ENCODE measurements at places on chromosomes 7 and 10.

DNA sequence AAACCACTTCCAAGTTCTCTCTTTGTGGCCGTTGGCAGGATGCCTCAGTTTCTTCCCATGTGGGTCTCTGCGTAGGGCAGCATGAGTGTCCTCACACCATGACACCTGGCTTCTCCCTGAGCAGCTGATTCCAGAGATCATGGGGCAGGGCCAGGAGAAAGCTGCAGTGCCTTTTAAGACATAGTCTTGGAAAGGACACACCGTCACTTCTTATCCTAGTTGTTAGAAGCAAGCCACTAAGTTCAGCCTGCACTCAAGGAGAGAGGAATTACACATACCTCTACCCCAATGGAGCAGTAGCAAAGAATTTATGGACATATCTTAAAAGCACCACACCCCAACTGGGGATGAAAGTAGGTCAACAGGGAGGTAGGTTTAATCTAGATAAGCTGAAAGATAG, 16.4 kb downstream of the NODAL start:
- no peak for DNase-seq

GRCh38 chr7:32762925-32763293, 128.7 kb downstream of the KBTBD2 start:
- DNase-seq = peak; percentile 54

GRCh38 chr7:13839063-13839462, 150.4 kb downstream of the ETV1 start:
- no peak for DNase-seq

GRCh38 chr10:28681291-28681763, 4.0 kb downstream of the BAMBI start:
- no peak for DNase-seq

- DNase-seq = no peak
These were observed 442.8 kb downstream of the PLXNA4 start for GRCh38 chr7:132133501-132133900.
